ENCODE measurements at places on chromosomes 2 and 18.
A peak's percentile ranks its signal among the peaks of the same experiment; 100 is the strongest.

- no peak overlapping the region for H3K27ac ChIP-seq
- H3K27me3 ChIP-seq = no peaks in the 10 kb centered on the region
- no peak overlapping the region for H3K4me3 ChIP-seq
- H3K4me1 ChIP-seq = no peaks in the 10 kb centered on the region
- H3K36me3 ChIP-seq = no peaks in the 10 kb centered on the region
These were observed 161.9 kb upstream of the SKOR2 start for GRCh38 chr18:47413327-47413726.

DNA sequence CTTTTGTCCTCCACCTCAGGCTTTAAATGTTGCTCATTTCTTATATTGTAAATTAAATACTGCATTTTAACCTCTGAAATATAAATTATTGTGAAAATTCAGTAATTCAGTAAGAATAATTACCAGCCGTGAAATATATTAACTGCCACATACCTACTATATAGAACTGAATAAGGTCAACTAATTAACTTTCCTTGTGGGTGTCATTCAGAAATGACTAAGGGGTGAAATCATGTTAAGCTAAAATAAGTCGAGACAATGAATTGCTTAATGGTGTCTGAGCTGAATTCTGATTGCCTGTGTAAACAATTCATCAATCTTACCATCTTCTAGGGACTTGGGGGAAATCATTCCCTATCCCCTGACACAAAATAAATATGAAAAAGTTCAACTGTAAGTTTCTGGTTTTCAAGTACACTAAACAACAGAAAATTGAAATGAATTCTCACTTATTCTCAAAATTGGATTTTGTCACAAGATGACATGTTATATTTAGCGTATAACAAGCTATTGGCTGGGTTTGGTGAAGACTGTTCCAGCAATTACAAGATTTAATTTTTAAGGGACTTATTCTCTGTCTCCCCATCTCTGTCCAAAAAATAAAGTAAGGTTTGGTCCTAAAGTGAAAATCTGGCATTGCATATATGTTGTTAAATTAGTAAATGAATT is 255.1 kb downstream of the METTL4 start:
- DNase-seq = no peak
- H3K36me3 ChIP-seq = no peaks in the 10 kb centered on the region
- no peak overlapping the region for H3K27ac ChIP-seq
- no peaks in the 10 kb centered on the region for H3K4me1 ChIP-seq
- no peaks in the 10 kb centered on the region for H3K27me3 ChIP-seq

- peak overlapping the region; percentile 74 for H3K27ac ChIP-seq
- peaks cover 44% of the 10 kb centered on the region for H3K4me1 ChIP-seq
- no peaks in the 10 kb centered on the region for H3K27me3 ChIP-seq
- H3K4me3 ChIP-seq = peak overlapping the region; percentile 24
- no peaks in the 10 kb centered on the region for H3K36me3 ChIP-seq
- peak; percentile 53 for DNase-seq
These were observed 11.0 kb upstream of the ALPK2 start for GRCh38 chr18:58639751-58640427.

DNA sequence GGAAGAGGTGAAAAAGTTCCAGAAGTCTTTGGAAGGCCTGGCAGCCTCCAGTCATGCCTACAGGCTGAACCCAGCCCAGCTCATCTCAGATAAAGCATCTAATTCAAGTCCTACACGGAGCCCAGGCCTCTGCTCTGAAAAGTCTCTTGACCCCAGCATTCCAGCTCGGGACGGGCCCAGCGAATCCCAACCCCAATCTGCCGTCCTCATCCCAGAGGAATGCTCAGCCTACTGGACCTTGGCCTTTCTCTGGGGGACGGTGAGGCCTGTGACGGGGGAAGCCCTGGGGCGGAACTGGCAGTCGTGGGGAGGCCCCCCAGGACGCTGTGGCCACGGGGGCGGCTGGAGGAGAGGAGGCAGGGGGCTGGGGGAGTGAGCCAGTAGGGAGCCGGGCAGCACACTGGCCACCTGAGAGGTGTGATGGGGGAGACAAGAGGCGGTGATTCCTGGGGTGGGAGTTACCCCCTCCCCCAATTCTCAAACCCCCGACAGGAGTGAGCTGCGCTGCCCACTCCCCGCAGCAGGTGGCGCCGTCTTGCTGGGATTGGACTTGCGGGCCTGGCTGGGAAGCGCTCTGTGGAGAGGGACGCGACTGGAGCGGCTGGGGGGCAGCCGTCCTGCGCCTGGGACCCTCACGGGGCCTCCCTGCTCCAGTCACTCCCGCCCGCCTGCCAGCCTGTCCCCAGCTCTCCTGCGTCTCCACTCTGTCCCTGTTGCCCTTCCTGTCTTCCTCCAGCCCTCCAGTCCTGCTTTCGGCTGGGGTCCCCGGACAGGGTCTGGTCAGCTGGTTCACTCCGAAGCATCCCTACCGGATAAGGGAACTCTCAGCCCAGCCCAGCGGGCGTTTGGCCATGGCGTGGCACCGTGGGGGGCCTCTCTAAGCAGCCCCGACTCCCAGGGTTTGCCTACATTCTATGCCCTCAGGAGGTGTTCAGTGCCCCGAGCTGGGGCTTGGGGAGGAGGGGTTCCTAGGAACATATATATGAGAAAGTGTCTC is 182.6 kb upstream of the HAAO start:
- peaks cover 33% of the 10 kb centered on the region for H3K4me1 ChIP-seq
- DNase-seq = no peak
- peak overlapping the region; percentile 34 for H3K27ac ChIP-seq
- no peaks in the 10 kb centered on the region for H3K27me3 ChIP-seq
- H3K4me3 ChIP-seq = no peak overlapping the region

Measured in keratinocyte (primary cell).